Common myeloid progenitor, CD34-positive (primary cell): ENCODE measurements at places on chromosomes 7 and 10.

- DNase-seq, result peak; percentile 83
Observed at GRCh38 chr7:37208528-37208927, 240.1 kb downstream of the ELMO1 start.

- no peak for DNase-seq
Observed at GRCh38 chr10:111716032-111716431, 467.5 kb downstream of the GPAM start.

DNA sequence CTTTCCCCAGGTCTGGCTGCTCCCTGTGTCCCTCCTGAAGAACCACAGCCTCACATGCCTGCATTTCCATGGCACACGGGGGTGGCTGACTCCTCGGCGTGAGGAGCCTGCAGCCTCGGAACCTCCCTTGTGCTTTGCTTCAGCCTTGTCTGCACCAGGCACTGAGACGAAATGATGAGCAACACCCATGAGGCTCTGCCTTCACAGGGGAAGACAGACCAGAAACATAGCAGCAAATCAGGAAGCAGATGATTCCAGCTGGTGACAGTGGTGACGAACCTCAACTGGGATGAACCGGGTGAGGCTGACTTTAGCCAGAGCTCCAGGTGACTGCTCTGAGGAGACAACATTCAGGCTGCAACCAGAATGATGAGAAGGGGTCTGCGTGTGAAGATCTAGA, 84.5 kb upstream of the SMNDC1 start:
- DNase-seq, result no peak

DNA sequence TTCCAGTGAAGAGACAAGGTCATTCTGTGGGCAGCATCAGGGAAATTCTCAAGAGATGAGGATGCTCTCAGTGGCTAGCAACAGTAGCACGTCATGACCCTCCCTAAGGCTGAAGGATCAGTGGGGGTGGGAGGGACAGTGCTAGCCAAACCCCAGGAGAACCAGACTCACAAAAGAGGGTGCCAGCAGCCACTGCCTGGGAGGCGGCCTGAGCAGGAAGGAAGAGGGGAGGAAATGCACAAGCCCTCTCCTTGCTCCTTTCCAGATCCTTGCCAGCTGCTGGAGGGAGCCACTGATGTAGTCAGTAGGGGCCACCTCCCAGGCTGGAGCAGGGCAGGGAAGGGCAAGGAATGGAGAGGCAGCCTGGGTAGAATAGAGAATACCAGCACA, 302.7 kb downstream of the RPS24 start:
- DNase-seq, result no peak

DNA sequence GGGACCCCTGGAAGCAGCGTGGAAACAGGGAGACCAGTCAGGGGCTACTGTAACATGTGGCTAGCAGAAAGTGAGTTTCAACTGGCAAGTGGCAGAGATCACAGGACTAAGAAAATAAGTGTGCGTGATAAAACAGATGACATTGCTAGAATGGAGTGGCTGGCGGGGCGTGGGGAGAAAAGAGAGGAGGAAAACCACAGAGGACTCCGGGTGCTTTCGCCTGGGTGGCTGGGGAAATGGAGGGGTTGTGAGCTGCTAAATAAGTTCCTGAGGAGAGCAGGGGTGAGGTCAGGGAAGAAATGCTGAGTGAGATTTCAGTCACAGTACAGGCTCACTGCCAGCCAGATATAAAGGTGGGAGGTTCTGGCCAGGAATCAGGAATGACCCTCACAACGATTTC, 166.9 kb downstream of the MYOF start:
- peak; percentile 34 for DNase-seq

DNA sequence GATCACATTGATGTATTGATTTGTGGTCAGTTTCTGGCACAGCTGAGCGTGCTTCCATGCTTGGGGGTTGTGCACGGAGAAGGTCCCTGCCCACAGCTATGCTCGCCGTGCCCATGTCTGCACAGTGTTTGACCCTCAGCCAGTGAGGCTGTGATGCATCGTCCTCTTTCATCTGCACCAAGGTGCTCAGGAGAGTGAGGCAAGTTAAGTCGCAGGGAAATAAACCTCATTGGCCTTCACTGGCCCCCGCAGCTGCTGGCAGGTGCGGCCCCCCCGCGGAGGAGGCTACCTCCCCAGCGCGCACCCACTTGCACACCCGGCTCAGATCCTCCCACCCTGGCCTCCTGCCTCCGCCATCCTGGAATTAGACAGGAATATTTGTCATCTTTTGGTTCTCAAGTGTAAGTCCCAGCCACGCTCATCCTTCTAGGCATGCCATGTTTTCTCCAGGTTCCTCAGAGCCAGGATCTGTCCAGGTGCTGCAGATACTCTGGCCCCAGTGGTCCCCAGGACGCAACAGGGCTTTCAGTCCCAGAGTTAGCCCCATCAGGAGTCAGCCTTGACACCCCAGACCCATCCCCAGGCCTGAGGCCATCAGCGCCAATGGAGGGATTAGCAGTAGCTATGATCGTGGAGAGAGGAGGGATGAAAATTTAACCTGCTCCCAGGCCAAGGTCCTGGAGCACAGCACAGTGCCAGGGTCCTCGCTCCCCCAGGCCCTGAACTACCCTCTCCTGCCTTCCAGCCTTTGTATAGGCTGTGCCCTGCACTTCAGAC, 93.7 kb downstream of the OAT start:
- DNase-seq, result no peak

GRCh38 chr10:115965376-115965775, 307.6 kb downstream of the GFRA1 start:
- DNase-seq, result no peak

DNA sequence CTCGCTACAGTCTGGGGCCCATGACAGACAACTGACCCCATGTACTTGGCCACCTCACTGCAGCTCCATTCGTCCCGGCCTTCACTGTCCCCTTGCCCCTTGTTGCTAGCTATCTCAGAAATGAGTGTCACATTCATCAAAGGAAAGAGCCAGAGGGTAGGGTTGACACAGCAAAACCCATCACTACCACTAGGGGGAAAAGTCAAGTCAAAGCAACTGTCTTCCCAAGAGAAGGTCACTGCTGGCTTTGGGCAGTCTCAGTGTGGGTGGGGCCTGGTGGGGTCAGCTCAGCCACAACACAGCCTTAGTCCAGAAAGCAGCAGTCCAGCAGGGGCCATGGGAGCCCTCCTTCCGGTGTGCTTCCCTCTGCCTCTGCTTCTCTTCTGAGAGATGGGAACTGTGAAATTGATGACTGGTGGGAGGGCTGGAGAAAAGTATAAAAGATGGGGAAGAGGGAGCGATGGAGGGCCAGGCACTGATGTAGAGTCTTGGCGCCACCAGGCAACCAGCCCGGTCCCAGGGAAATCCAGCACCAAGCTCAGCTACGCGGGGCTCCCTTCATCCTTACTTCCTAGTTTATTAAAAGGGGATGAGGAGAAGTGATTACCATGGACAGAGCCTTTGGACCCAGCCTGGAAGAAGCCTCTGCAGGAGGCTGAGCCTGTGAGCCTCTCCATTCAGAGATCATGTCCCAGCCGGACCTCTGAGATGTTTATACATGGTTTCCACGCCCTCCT, 58.0 kb downstream of the PLXNA4 start:
- peak; percentile 39 for DNase-seq

- DNase-seq, result no peak
Observed at GRCh38 chr10:27344568-27345454, 104.2 kb upstream of the ACBD5 start.

DNA sequence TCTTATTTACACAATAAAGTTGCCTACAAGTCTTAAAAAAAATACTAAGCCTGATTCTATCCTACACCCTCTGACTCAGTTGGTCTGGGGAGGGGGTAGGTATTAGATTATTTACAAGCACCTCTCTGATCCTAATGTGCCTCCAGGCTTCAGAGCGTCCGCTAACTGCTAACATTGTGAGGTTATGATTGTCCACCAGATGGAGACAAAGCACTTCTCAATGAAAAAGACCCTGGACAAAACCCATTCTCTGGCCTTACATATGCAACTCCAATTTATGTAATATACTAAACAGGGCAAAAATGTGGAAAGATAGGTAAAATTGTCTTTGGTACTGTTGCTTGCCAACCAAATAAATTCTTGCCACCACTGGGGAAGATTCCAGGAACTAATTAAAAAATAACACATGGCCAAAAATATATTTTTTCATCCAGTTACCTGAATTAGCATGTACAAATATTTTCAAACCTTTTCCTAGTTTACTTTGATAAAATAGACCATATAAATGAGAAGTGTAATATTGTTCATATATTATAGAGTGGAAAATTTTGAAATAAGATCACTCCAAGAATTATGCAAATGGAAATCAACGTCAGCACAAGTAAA, 92.4 kb downstream of the KIF20B start:
- DNase-seq, result peak; percentile 79

DNA sequence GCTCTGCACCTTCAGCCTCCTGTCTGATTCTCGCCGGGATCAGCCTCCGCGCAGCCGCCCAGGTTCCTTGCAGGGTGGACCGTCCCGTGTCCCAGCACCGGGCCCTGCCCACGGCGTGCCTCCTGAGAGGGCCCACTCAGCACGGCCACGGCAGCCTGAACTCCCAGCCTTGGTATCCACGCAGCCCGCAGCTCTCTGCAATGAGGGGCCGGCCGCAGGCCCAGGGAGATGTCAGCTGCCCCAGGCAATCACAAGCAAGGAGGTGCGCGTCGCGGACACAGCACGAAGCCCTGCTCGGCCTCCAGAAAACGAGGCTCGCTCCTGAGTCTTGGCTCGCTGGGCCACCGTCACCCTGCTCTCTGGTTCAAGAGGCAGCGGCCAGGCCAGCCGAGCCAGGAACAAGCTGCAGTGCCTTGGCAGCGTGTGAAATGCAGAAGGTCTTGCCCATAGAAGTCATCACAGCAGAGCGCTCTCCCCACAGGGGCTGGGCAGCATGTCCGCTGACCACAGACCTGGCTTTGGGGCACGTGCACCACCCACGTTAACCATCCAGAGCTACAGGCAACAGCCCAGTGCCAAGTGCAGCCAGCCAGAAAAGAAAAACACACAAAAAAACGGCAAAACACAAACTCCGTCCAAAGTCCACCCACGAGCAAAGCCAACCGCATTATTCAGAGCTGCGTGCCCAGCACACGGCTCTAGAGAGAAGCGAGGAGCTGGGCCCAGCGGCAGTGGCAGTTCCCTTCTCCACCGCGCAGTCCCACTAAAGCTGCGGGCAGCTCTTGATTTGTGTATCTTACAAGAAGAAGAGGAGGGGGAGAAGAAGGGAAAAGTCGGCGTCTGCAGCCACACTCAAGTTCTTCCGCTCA, 13.9 kb downstream of the GPER1 start:
- no peak for DNase-seq

- DNase-seq, result no peak
Observed at GRCh38 chr7:68313806-68314205, 1284.5 kb upstream of the AUTS2 start.

GRCh38 chr7:69781412-69781846, 183.2 kb downstream of the AUTS2 start:
- DNase-seq, result no peak

- DNase-seq, result no peak
Observed at GRCh38 chr10:44205067-44205466, 179.8 kb downstream of the CXCL12 start.

- DNase-seq, result no peak
Observed at GRCh38 chr7:91379991-91380390, 115.8 kb downstream of the FZD1 start.

- DNase-seq, result no peak
Observed at GRCh38 chr7:66503036-66503370, 125.7 kb upstream of the KCTD7 start.

GRCh38 chr7:115869190-115869589, 161.4 kb downstream of the TFEC start:
- DNase-seq, result no peak

- DNase-seq, result no peak
Observed at GRCh38 chr10:75474106-75474505, 42.7 kb downstream of the LRMDA start.

DNA sequence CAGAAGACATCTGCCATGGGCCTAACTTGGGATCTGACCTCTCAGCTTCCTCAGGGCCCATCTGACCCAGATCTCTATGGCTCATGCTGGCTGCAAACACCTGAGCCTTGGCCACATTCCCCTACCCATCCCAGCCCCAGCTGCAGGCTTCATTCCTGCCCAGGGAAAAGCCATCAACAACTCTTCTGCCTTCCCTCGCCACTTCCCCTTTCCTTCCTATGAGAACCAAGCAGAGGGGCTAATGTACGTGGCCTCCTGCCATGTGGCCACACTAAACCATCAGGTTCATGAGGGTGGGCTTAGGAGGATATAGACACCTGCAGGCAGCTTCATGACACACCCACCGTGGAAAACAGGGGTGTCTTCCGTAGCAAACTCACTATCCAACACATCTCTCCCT, 312.2 kb downstream of the GALNT17 start:
- DNase-seq, result no peak

DNA sequence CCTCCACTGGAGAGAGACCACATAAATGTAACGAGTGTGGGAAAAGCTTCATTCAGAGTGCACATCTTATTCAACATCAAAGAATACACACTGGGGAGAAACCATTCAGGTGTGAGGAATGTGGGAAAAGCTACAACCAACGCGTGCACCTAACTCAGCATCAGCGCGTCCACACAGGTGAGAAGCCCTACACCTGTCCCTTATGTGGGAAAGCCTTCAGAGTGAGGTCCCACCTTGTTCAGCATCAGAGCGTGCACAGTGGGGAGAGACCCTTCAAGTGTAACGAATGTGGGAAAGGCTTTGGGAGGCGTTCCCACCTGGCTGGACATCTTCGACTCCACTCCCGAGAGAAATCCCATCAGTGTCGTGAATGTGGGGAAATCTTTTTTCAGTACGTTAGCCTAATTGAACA, 20.6 kb downstream of the FAM200A start:
- peak; percentile 15 for DNase-seq

GRCh38 chr7:155852426-155853301, 40.4 kb upstream of the SHH start:
- DNase-seq, result no peak

GRCh38 chr7:100974021-100974420, 4.7 kb downstream of the MUC12 start:
- DNase-seq, result no peak

DNA sequence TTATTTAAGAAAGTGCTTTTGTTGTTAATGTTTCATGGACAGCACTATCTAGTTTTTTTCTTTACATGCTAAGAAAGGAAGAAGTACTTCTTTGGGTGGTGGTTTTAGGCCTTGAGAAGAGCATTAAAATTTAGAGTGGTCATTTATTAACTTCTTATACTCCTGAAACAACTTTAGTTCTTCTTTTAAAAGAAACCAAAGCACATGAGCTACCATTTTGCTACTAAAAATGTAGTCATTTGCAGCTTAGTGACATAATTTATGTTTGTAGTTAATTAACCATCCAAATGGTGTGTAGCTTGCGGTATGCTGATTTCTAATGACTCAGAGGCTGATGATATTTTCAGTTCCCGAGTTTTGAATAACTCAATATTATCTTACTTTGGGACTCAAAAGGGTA, 207.5 kb downstream of the BBS9 start:
- DNase-seq, result no peak

GRCh38 chr7:101985057-101985902, 167.9 kb downstream of the CUX1 start:
- no peak for DNase-seq

DNA sequence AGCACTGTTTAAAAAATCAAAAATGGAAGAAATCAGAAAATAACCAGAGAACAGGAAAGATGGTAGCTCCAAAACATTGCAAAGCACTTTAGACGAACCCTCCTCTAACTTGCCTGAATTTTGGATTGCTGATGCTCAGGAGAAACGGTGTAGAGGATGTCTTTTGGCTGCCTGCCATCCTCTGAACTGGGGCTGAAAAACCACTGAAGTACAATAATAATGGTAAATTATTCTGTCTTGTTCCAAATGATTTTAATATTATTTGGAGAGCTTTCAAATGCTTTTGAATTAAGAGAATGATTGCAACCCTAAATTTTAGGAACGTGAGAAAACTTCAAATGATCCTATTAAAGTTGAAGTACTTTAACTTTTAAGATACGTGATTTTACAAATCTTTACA, 167.3 kb upstream of the SLC13A1 start:
- DNase-seq, result no peak

GRCh38 chr7:39845006-39845405, 105.0 kb upstream of the CDK13 start:
- no peak for DNase-seq
